ENCODE measurements at places on chromosomes 2 and 18.

- DNase-seq: no peak
Measured at GRCh38 chr18:71221405-71221804, 932.6 kb downstream of the SOCS6 start.

DNA sequence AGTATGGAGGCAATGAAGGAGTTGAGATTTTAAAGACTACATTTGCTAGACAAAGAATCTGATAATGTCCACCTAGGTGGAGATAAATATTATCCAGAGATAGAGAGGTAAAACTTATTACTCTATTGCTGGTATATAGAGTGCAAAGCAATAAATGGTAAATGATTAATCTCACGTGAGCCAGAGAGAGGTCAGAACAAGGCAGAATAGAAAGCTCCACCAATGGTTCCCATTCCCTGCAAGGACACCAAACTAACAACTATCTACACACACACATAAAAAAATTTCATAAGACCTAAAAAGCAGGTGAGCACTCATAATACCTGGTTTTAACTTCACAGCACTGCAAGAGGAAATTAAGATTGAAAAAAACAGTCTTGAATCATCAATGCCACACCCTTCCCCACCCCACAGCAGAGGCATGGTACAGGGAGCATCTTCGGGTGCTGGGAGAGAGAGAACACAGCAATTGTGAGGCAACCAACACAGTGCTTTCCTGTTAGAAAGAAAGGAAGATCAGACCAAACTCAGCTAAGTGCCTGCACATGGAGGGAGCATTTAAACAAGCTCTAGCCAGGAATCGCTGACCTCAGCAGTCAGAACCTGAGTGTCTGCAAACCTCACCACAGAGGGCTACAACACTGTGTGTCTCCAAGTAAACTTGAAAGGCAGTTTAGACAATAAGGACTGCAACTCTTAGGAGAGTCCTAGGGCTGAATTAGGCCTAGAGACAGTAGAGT, 1432.6 kb upstream of the TMEFF2 start:
- no peak for DNase-seq

DNA sequence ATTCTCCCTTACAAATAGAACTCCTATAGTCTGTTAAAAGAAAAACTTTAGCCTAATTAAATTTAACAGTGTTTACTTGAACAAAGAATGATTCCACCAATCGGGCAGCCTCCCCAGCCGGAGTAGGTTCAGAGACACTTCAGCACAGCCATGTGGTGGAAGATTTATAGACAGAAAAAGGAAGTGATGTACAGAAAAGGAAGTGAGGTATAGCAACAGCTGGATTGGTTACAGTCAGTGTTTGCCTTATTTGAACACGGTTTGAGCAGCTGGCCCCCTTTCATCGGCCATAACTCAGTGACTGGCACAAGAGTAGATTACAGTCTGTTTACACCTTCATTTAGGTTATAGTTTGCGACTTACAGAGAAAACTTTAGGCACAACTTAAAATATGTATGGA, 2.1 kb upstream of the SKA1 start:
- no peak for DNase-seq

- DNase-seq: no peak
Measured at GRCh38 chr2:227785293-227785692, 28.3 kb upstream of the CCL20 start.

DNA sequence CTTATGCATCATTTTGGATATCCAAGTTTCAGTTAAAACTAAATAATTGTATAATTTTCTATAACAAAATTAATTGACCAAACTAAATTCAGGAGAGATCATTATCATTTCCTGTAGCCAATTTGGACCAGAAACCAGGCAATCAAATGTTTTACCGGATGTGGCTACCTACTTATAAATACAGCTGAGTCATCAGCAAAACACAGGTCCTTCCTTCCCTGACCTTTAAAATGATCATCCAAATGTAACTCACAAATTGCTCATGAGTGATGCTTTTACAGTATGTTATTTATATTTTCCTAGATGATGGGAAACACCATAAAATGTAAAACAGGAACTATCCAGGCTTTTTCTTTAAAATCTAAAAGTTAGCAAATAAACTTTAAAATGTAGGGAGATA, 133.7 kb downstream of the CBLN2 start:
- no peak for DNase-seq

GRCh38 chr2:235960716-235961640, 207.2 kb downstream of the GBX2 start:
- no peak for DNase-seq

DNA sequence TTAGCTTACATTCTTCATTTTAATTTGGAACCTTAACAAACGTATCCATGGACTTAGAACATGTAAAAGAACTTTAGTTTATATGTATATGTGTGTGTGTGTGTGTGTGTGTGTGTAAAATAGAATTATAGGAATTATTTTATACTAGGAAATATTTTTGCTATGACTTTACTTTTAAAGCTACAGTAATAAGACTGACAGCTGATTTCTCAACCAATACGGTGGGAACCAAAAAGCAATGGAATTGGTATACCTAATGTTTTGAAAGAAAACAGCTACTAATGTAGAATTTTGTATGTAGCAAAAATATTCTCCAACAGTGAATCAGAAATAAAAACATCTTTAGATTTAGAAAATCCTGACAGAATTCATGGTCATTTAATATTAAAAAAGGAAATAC, 146.5 kb upstream of the ARL4C start:
- DNase-seq: no peak
